ENCODE measurements at places on chromosomes 2 and 18. TPM values are rescaled to one million over a fixed set of nuclear protein-coding genes. Genes with fewer than 3 reads are reported as not detected.

IL18R1 gene
- total RNA-seq, result 1.3 TPM

- H3K27ac ChIP-seq, result no peak overlapping the region
- H3K36me3 ChIP-seq, result no peaks in the 10 kb centered on the region
- no peaks in the 10 kb centered on the region for H3K4me1 ChIP-seq
- no peak for DNase-seq
- H3K27me3 ChIP-seq, result no peaks in the 10 kb centered on the region
These were observed 712 bp upstream of the LRRTM4 start for GRCh38 chr2:77522888-77523287.

- no peaks in the 10 kb centered on the region for H3K36me3 ChIP-seq
- H3K27me3 ChIP-seq, result no peaks in the 10 kb centered on the region
- no peak overlapping the region for H3K27ac ChIP-seq
- no peak overlapping the region for H3K4me3 ChIP-seq
- peaks cover 28% of the 10 kb centered on the region for H3K4me1 ChIP-seq
These were observed 164.5 kb downstream of the TDRD15 start for GRCh38 chr2:21288299-21288698.

- H3K4me3 ChIP-seq, result no peak overlapping the region
- H3K27me3 ChIP-seq, result no peaks in the 10 kb centered on the region
- H3K36me3 ChIP-seq, result no peaks in the 10 kb centered on the region
These were observed 246.7 kb upstream of the EPHA4 start for GRCh38 chr2:221818616-221819320.

GRCh38 chr2:230658877-230659652 lies 53.6 kb upstream of the CAB39 start:
- H3K4me3 ChIP-seq, result no peak overlapping the region
- DNase-seq, result no peak
- H3K27ac ChIP-seq, result peak overlapping the region; percentile 41
- H3K4me1 ChIP-seq, result peaks cover 5% of the 10 kb centered on the region

GRCh38 chr2:238720232-238720672 lies 127.6 kb upstream of the TWIST2 start:
- H3K4me3 ChIP-seq, result no peak overlapping the region
- no peak overlapping the region for H3K27ac ChIP-seq
- DNase-seq, result no peak
- H3K27me3 ChIP-seq, result no peaks in the 10 kb centered on the region
- peaks cover 13% of the 10 kb centered on the region for H3K4me1 ChIP-seq
- H3K36me3 ChIP-seq, result no peaks in the 10 kb centered on the region

DNA sequence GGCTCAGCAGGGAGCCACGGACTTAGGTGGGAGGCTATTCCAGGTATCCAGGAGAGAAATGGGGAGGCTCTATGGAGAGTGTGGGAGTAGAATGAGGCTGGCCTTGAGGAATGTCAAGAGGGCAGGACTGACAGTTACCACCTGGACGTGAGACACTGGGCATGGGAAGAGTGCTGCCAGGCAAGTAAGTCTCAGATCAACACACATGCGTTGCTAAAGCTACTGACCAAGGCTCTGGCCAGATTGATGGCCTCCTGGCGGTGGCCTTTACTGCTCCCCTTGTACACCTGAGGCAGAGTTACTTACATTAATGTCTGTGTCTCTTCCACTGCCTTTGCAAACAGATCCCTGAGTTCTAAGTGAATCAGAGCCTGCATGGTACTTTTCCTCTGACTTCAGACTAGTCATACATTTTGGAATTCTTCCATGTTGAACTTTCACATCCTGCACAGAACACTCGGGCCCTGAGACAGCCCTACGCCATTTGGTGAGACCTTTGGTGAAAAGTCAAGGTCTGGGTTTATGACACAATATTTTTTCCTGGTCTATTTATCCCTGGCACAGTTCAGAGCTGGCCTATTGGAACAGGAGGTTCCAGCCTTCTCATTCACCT lies 398.8 kb upstream of the TRIB2 start:
- DNase-seq, result no peak
- H3K36me3 ChIP-seq, result no peaks in the 10 kb centered on the region
- no peak overlapping the region for H3K4me3 ChIP-seq
- peak overlapping the region; percentile 35 for H3K27ac ChIP-seq
- no peaks in the 10 kb centered on the region for H3K27me3 ChIP-seq
- no peaks in the 10 kb centered on the region for H3K4me1 ChIP-seq

DNA sequence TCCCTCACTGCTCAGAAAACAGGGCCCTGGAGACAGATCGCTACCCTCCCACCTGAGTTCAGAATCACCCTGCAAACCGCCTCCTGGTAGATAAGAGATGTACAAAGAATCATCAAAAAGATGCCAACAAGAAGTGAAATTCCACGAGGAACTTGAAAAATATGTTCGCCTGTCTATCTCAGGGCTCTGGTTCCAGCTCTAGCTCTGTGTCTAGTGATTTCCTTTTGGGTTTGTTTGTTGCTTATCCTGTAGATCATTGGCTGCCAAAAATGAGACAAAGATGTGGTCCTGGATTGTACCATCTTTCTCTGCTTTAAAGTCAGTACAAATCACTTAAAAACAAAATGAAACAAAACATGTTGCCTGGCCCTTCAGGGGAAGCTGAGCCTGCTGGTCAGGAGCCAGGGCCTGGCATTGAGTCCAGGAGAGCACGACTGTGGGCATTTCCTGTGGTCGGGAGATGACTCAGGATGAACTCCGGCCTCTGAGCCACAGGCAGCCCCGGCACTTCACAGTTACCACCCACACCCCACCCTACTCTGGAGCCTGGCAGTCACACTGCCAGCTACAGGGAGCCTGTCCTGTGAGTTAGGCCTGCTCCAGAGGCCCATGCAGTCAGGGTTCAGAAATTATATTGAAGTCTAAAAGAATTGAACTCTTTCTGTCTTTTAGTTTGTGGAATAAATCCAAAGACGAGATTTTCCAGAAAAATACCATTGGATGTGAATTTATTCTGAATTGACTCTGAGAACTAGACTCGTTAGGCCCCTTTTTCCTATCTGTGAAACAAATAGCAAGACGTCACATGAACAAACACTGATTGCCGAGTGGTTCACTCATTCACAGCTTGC lies 8.0 kb upstream of the ITGB6 start:
- H3K27ac ChIP-seq, result peak overlapping the region; percentile 72
- no peaks in the 10 kb centered on the region for H3K27me3 ChIP-seq
- H3K36me3 ChIP-seq, result no peaks in the 10 kb centered on the region

- H3K4me3 ChIP-seq, result no peak overlapping the region
- no peak for DNase-seq
- no peaks in the 10 kb centered on the region for H3K4me1 ChIP-seq
- H3K27ac ChIP-seq, result no peak overlapping the region
- H3K27me3 ChIP-seq, result no peaks in the 10 kb centered on the region
- no peaks in the 10 kb centered on the region for H3K36me3 ChIP-seq
These were observed 137.0 kb upstream of the HS6ST1 start for GRCh38 chr2:128455721-128456050.

GRCh38 chr2:209451209-209451834 lies 27.5 kb downstream of the MAP2 start:
- no peak for DNase-seq
- no peak overlapping the region for H3K27ac ChIP-seq
- no peak overlapping the region for H3K4me3 ChIP-seq
- H3K36me3 ChIP-seq, result no peaks in the 10 kb centered on the region
- no peaks in the 10 kb centered on the region for H3K27me3 ChIP-seq
- H3K4me1 ChIP-seq, result no peaks in the 10 kb centered on the region

All from sigmoid colon (tissue), 7 donors.